ENCODE measurements at places on chromosomes 13 and 19. TPM values are rescaled to one million over a fixed set of nuclear protein-coding genes. Genes with fewer than 3 reads are reported as not detected.

GRCh38 chr19:2385053-2385721, 25.1 kb downstream of the TMPRSS9 start:
- DNase-seq = no peak

Gene ZNF460
- polyA plus RNA-seq = 4.7 TPM

DNA sequence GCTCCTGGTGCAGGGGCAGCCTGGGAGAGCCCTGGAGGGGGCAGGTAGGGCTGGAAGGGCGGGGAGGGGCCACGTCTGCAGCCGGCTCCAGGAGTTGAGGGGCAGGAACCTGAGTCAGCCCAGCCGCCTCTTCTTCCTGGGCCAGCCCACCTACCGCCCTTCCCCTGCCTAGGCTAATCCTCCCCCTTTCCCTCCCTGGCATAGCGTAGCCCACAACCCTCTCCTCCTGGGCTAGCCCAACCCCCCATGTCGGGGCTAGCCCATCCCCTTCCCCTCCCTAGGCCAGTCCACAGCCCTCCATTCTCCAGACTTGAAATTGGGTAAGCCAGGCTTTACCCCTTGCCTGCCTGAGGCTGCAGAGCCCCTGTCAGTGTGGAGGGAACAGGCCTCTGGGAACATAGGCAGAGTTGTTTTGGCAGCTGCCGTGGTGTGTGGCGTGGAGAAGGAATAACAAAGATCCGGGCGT, 20.6 kb upstream of the WDR18 start:
- no peak for DNase-seq

DNA sequence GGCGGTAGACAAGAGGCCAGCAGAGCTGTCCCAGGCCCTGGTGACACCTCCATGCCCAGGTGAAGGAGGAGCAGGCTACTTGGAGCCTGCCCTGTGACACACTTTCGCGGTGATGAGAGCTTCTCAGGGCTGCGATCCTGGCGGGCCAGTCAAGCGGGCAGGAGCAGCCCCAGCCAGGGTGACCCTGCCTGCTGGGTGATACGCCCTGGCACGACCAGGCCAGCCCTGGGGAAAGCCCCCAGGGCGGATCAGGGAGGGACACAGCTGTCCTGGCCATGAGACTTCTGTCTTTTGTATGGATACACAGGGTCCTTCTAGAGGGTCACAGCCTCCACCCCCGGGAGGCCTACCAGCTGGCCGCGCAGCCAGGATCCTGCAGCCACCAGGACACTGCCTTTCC, 13.1 kb downstream of the DNM2 start:
- no peak for DNase-seq

DNA sequence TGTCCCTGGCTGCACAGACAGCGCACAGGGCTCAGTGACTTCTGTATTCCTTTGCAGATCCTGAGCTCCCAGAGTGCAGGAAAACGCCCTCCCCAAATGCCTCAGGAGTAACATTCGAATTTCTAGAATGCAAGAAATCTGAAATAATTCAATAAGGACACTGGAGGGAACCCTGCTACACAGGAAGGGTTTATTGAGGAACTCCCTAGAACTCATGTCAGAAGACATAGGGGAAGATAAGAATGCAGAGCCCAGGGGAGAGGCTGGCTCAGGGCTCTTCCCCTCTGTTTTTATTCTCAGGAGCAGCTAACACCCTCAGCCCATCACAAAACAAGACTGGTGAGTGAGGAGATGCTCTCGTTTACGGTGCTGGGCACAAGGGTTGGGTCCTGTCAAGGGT, 6.8 kb downstream of the LILRA1 start:
- DNase-seq = no peak

DNA sequence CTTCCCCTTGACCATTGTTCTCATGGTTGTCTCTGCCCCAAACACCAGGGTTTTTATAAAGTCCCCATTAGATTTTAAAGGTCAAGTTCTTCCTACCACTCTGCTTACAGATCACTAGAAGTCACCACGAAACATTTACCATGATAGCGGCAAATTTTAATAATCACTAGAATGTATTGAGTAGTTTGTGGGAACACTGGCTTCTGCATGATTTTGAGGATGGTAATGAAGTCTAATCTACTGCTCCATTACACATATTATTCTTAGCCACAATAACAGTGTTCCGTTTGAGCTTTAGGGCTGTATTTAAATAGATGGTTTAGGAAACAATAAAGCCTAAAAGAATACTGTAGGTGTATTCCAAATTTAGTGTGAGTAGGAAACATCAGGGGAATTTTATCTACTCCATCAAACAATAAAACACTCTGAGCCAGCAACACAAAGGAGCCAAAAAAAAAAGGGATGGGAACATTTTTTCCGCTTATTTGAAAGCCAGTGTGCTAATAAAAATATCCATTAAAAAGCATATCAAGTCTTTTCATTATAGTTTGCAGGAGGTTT, 49.7 kb downstream of the KLF12 start:
- DNase-seq = no peak
